Right cardiac atrium (tissue), 5 donors: ENCODE measurements at places on chromosomes 1 and 21. TPM values are rescaled to one million over a fixed set of nuclear protein-coding genes. Genes with fewer than 3 reads are reported as not detected.

LRRC3 gene
- total RNA-seq: 0.89 TPM

PTGS2 gene
- total RNA-seq: 8.4 TPM

TNFSF4 gene
- 1.9 TPM for total RNA-seq

NUAK2 gene
- 1.6 TPM for total RNA-seq

ANKRD35 gene
- 2.2 TPM for total RNA-seq

PTGFRN gene
- total RNA-seq: 169 TPM

- DNase-seq: no peak
Measured at GRCh38 chr1:178716111-178716510, 8.9 kb upstream of the RALGPS2 start.

DNA sequence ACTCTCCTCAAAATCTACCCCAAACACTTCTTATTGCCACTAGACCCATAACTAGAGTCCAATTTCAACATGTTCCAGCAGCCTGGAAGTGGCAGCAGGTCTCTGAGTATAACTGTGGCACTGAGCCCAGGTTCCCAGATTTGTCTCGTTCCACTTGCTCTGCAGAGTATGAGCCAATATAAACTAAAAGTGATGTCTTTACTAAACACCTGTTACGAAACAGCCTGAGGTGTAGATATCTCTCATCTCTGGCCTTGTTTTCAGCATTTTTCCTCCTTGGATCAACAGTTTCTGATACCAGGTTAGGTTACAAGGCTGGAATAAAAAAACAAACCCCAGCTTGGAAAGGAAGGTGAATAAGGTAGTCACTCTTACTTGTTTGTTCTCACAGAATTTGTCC lies 25.2 kb upstream of the PRDX6 start:
- DNase-seq: no peak

DNA sequence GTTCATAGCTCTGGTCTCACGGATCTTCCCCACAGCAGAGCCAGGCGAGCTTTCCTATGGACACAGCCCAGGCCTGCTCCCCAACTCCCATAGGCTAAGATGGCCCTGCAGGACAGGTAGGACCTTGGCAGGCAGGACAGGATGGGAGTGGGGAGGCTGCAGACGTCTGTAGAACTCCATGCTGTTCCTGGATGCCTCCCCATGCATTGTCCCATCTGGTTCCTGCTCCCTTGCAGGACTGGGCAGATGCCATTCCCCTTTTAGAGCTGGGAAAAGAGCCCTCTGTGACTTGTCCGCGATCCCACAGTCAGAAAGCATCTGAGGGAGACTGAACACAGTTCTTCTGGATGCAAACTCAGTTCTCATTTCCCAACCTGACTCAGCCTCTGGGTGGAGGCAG lies 71.9 kb upstream of the ATP5PO start:
- no peak for DNase-seq

DNA sequence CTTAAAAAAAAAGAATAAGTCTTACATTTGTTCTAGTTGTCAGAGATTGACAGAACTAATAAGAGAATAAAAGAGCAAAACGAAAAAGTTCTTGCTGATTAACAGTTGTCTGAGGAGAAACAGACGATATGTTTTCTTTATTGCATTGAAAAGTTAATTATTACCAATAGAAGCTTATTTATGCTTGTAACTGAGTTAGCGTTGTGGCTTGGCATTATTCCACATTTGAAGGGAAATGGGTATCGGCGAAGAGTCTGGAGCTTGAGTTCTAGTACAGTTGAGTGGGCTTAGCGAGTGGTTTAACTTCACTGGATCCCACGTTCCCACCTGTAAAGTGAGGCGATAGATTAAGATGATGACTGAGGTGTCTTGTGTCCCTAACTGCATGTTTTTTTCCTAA lies 109.0 kb downstream of the SDCCAG8 start:
- no peak for DNase-seq

DNA sequence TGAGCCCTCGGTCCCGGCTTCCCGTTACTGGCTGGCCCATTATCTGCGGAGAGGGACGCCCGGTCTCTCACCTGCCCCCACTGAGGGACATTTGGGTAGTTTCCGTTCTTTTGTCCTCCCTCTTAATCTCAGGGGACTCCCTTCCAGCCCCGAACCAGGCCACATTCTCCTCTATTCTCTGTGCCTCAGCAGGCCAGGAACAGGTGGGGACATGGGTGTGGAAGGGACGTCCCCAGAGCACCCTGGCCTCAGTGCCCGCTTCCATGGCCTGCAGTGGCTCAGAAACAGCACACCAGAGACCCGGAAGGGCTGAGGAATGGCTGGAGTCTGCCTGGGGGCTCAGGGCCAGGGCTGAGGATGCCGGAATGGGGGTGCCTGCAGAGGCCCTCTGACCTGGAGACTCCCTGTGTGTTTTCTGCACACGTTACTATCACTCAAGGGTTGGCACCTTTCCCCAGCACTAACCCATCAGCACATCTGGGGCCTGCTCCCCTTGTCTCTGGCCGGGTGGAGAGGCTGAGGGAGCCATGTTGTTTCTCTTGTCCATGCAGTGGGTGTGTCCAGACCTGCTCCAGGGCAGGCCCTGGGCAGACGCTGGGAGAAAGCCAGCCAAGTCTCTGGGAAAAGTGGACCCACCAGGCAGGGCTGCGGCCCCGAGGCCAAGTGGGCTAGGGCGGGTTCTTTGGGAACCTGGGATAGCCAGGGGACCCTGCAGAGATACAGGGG lies 10.0 kb upstream of the DNMT3L start:
- peak; percentile 31 for DNase-seq

- DNase-seq: no peak
Measured at GRCh38 chr1:26358411-26359384, 4.8 kb upstream of the CRYBG2 start.

DNA sequence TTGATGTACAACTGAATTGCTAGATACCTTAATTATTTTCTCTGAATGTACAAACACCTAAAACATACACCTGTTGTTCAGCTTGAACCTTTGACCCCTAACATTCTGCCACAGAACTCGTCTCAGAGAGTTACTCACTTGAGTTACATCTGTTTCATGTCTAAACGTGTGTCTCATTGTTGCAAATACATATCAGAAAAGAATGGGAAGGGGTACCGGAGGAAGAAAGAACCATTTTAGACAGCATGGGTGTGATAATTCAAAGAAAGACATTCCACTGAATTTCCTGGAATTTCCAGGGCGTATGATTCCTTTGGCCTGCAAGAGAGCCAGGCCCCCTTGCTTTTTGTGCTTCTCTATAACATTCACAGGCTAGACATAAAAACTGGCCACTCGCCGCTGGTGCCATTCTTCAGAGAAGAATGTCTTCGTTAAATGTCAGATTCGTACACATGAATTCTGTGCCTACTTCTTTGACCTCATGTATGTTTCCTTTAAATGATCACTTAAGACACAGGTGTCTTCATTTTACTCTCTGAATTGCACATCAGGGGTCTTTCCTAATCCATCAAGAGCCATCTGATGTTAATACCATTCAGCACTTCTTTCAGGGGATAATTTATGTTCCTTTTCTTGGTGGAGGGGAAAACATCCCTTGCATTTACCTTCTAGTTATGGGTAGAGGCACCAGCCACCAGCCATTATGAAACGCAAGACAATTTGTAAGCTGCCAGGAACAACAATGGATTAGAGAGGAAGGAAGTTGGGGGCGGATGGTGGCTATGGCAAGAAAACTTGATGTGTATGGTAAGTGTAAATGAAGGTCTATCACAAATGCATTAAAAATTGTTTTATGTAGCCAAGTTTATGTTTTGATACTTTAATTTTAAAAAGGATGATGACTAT lies 12.7 kb downstream of the ATF3 start:
- DNase-seq: no peak

DNA sequence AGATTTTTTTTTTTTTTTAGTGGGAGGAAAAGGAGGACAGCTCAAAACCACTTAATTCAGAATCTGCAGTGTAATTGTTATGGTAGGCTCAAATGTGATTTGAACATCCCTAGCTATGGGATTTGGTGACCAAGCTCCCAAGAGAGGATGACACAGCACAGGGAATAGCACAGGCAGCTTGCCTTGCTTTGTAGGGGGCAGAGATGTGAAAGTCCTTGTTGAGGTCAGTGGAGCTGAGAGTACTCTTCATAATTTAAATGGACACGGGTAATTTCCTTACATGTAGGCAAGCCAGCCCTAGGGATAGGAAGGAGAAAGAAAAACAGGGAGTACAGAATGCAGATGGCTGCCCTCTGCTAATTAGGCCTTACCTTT lies 3.2 kb upstream of the UCK2 start:
- DNase-seq: no peak

- peak; percentile 97 for DNase-seq
Measured at GRCh38 chr1:1574721-1575537, at the start of gene SSU72. Gene SSU72, minus strand, starts transcription at chr1:1574863. Its CDS starts 306 bp downstream, at chr1:1574557.

DNA sequence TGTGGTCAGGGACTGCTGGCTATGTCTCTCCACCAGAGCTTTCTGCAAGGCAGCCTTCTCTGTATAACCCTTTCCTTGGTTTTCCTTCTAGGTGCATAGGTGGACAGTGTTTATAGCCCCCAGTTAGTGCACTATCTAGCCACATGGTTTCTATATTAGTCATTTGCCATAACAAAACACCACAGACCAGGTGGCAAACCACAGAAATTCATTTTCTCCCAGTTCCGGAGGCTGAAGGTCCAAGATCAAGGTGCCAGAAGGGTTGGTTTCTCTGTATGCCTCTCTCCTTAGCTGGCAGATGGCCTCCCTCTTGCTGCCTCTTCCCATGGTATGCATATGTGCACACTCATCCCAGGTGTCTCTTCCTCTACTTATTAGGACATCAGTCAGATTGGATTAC lies 106.4 kb downstream of the KAZN start:
- DNase-seq: no peak

DNA sequence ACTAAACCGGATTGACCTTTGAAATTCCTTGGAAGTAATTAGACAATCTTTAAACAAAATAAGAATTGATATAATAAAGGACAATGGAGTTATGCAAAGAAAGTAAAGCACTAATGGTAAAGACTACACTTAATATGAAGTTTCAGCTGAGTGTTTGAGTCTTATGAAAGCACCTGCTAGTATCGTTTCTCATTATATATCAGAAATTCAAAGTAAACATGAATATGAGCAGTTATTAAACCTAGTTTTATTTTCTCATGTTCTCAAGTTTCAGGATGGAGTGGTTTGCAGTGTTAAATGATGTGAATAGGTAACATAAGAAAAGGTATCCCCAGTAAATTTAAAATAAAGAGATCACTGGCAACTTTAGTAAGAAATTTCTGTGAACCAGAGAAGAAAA lies 188.6 kb downstream of the ZP4 start:
- DNase-seq: no peak

DNA sequence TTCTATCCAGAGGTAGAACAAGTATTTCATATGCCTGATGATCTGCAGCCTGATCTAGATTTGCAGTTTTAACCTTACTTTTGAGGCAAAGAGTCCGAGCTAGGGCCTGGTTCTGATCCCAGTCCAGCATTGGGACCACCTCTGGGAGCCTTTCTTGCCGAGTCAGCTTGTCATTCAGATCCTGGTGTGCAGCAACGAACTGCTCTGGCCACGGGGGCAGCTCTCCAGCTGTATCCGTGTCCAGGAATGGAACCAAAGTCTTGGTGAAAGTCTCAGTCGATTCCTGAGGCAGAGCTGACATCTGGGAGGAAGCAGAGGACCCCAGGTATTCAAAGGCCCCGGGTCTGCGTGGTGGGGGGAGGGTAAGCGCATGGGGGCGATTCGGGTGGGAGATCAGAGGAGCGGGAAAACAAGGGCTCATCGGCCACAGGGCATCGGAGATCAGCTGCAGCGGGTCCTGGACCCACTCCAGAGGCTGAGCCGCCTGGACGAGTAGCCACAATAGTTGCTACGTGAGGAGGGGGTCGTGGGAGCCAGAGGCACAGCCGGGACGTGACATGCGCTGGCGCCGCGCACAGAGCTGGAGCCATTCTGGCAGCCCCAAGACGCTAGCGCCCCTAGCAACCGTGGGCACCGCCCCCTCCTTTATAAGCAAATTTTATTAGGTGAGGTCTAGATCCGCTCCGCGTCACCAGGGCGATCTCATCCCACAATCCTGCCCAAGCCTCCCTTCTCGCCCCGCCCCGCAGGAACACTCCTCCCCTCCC lies 32.4 kb upstream of the BSDC1 start:
- peak; percentile 40 for DNase-seq

DNA sequence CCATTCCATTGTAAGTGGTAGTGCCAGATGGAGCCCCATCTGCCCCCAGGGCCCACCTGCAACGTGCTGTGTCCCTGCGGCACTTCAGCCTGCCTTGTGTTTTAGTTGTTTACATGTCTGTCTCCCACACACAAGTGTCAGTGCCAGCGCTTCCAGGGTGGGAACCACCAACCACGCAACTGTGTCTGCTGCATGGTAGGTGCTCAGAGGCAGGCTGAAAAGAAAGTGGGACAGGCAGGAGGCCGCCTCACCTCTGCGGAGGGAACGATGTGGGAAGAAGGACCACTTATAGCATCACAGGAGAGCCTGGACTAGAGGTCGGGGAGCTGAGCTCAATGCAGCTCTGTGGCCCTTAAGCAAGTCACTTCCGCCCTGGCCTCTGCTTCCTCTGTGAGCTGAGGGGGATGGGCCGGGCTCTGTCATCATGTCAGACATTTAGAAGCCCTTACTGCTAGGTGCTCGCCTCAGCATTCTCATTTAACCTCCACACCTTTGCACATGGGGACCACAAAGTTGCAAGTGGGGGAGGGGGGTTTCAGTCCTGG lies 17.9 kb downstream of the SLC9A1 start:
- peak; percentile 61 for DNase-seq

DNA sequence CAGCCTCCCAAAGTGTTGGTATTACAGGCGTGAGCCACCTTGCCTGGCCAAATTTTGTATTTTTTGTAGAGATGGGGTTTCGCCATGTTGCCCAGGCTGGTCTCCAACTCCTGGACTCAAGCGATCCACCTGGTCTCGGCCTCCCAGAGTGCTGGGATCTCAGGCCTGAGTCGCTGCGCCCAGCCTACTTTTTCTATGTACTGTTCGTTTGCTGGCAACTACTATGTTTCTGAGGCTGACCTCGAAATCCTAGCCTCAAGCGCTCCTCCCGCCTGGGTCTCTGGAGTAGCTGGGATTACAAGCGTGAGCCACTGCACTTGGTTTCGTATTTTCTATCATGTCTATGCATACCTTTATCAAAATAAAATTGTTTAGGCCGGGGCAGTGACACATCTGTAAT lies 675 bp upstream of the TEKT2 start:
- no peak for DNase-seq

GRCh38 chr1:173383351-173383750 lies 93.8 kb upstream of the PRDX6 start:
- no peak for DNase-seq

DNA sequence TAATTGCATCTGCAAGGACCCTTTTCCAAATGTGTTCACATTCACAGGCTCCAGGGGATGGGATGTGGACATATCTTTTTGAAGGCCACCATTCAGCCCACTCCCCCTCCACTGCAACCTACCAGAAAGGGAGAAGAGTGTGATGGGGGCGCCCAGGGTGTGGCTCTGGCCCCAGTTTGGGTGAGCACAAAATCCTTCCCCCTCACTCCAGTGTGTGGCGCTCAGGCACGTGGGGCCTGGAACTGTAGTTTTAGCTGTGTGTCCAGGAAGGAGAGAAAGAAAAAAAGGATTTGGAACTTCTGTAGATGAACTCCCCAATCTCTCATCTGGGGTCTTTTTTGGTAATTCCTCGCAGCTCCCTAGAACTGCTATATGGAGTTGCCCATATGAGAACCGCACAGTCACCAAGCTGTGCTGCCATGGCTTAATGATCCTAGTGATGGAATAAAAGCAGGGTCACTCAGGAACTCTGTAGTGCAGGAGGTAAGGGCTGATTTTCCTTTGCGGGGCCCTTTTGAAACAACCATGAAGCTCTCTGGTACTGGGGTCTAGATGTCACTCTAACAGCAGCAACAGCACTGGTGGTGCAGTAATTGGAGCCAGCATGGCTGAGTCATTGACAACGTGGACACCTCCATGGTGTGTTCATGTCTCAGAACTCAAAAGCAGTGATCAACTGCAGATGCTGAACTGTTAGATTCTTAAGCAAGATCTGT lies 17.0 kb downstream of the AGT start:
- DNase-seq: no peak

GRCh38 chr1:153985341-153985912 lies 712 bp downstream of the RAB13 start:
- no peak for DNase-seq
